ENCODE measurements at places on chromosomes 16 and 17.

DNA sequence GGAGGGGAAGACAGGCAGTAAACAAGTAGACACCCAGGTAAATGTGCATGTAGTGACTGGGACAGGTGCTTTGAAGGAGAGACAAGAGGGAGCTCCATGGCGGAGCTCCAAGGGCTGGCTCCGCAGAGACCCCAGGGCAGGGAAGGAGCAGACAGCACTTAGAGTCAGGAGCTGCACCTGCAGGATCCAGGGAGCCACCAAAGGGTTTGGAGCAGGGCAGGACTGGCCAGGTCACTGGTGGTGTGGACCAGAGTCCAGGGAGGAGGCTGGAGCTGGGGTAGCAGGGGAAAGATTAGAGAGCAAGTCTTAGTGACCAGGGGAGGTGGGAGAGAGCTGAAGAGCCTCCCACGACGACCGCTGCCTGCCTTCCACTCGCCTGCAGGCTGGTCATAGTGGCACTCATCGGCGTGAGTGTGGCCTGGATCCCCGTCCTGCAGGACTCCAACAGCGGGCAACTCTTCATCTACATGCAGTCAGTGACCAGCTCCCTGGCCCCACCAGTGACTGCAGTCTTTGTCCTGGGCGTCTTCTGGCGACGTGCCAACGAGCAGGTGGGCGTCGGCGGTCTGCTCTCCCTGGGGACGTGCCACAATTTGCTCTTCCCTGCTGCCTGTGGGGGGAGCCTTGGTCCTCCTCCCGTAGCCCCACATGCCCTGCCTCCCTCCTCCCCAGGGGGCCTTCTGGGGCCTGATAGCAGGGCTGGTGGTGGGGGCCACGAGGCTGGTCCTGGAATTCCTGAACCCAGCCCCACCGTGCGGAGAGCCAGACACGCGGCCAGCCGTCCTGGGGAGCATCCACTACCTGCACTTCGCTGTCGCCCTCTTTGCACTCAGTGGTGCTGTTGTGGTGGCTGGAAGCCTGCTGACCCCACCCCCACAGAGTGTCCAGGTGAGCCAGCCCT is 14.7 kb upstream of the FAM83G start:
- no peak for DNase-seq

DNA sequence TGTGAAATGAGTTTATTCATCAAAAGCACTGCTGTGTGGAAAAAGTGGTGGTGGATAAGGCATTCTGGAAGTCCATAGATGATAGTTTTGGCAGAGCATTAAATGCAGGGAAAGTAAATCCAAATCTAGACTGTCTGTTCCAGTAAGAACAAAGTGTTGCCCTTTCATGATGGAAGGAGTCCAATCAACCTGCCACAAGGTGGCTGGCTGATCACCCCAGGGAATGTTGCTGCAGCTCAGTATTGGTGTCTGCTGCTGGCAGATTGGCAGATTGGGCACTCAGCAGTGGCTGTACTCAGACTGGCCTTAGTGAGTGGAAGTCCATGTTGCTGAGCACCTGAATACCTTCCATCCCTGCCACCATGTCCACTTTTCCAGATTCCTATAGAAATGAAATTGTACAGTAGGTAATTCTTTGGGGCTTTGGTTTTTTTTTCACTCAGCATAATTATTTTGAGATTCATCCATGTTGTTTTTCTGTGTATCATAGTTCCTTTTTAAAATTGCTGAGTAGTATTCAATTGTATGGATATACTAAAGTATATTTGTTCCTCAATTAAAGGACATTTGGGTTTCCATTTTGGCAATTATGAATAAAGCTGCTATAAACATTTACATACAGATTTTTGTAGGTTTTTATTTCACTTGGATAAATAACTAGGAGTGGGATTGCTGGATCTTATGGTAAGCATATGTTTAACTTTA is 14.3 kb downstream of the DYNLL2 start:
- DNase-seq = no peak

DNA sequence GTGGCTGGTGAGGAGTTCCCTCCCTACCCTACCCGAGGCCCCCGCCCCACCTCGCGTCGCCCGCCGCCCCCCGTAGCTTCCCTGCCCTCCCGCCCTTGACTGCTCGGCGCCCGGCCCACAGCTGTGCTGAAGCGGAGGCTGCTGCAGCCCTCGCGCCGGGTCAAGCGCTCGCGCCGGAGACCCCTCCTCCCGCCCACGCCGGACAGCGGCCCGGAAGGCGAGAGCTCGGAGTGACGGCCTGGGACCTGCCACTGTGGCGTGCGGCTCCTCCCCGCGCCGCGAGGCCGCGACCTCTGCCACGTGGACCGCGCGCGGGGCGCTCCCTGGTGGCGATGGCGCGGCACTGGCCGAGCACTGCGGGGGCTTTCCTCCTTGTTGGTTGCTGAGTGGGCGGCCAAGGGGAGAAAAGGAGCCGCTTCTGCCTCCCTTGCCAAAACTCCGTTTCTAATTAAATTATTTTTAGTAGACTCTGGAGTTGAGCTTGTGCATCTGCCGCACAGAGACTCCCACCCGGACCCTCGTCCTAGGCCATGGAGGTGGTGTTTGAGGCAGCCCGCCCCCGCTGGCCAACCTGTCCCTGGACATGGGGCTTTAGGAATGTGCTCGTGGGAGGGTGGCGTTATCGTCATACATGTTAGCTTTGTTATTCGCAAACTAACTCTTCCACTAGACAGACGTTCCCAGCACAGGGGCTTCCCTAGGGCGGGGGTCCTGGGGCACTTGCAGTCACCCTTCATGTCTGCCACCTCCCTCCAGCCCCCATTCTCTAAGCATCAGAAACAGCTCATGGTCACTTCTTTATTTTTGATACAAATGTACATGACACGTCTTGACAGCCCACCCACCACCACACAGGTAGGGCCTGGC is 4.4 kb downstream of the TP53I13 start:
- peak; percentile 64 for DNase-seq

DNA sequence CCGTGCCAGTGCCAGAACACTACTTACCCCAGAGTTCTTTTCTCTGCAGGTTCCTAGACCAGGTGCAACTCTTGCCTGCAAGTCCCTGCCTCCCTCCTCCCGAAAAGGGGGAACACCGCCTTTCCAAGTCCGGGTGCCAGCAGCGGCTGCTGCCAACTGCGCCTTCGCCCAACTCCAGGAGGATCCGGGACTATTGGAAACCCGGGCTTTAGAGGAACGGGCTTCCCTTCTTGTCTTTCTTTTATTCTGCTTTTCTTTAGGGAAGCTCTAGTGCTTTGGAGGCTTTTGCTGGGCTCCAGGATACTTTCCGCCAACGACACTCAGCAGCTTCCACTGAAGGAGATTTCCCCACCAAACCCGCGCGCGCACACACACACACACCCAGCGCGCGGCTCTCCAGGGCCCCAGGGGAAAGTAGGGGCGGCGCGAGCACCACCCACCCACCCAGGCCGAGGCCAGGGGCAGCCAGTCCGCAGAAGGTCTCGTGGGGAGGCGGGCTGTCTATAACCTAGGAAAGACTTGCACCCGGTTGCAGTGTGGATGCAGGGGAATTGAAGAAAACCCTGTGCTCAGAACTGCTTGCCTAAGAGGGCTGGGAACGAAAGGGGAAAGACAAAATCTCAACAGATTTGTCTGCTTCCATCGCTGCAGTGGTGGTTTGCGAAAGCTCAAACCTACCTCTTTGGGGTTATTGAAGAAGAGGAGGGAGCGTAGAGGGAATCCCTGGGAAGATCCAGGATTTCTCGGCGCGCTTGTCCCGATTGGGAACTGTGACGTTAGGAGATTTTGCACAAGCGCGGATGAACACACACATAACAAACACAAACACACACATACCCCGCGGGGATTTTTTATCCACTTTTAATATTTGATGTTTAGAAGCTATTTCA is 977 bp upstream of the CA10 start:
- DNase-seq = no peak

- DNase-seq = no peak
Observed at GRCh38 chr16:4870138-4870671, 22.9 kb downstream of the UBN1 start.

GRCh38 chr17:48586355-48587258 is 3.4 kb downstream of the HOXB3 start:
- DNase-seq = no peak

- DNase-seq = no peak
Observed at GRCh38 chr16:83187405-83187804, 560.6 kb downstream of the CDH13 start.

DNA sequence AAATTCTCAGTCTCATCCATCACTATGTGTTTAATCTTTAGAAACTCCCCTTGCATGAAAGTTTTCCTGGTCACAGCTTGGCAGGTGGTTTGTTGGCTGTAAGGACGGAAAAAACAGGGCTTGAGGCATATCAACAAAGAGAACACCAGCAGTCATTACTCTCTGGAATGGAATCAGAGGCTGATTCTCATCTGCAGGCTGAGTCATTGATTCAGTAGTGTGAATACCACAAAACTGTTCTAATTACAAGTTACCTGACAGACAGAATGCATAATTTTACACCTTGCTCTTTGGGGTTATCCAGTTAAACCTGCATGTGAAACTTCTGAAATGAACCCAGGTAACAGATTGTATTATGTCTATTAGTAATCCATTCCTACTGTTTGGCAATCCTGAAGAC is 11.5 kb upstream of the SLFN12L start:
- DNase-seq = no peak
